GM13977 (cell line): ENCODE measurements at places on chromosomes 6 and 20.

GRCh38 chr6:33857093-33857931 is 53.5 kb upstream of the MLN start:
- no peak for DNase-seq

DNA sequence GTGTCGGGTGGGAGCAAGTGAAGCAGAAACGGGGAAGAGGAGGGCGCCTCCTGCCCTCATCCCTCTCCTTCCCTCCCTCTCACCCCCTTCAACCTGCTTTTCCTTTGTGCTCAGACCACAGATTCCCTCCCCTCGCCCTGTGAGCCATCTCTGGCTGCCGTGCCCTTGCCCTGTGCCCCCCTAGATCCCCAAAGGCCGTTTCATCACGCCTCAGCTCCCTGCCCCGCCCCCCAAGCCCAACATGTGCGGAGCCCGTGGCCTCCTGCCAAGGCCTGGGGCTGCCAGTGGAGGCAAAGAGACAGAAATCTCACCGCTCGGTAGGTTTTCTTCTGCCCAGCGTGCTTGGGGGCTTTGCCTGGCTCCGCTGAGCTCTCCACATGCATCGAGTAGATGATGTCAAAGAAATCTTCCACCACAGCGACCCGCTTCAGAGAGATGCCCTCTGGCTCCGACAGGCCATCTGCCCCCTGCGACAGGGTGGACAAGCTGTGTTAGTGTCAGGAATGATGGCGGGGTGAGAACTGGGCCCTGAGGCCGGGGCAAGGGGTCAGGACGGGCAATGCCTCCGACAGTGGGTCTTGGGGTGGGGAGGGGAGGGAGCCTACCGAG is 57.6 kb downstream of the NOL4L start:
- no peak for DNase-seq

DNA sequence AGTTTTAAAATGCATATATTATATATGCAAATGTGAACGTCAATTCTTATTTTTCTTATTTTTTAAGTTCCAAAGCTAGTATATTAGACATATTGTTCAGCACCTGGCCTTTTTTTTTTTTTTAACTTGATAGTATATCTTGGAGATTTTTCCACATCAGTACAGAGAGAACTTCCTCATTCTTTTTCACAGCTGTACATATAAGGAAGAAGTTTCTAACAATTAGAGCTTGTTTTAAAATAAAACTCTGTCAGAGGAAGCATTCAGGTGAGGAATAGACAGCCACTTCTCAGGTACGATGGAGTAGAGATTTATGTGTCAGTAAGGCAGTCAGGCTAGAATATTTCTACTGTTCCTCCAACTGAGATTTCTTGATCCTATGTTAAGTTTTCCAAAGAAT is 233.1 kb upstream of the SUPT3H start:
- no peak for DNase-seq

DNA sequence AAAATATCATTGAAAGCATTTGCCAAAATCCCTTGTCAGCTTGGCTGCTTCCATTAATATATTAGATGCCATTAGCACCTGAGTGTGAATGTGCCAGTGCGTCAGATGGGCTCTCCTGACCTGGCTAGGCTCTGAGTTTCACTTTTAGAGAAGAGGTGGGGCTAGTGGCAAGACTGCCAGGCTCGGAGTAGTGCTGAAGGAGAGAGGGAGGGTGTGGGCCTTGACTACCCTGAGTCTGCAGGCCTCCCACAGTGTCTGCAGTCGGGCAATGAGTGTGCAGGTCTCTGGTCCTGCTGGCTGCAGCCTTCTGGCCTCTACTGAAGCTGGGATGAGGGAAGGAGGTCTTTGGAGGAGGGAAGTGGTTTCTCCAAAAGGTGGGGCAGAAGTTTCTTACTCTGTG is 34.6 kb upstream of the PNPLA1 start:
- no peak for DNase-seq

DNA sequence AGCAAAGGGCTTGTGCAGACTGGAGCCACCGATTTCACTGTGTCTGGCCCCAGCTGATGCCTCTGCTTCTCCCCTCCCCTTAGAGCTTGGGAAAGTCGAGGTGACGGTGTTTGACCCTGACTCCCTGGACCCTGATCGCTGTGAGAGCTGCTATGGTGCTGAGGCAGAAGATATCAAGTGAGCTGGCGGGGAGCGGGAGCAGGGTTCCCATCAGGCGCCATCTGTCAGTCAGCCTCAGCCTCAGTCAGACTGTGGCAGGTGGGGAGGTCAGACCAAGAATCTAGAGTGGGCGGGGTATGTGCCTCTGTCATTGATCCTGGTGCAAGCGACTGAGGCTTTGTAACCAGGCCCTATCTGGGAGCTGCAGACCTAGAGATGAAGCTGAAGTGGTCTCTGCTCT is 5.5 kb downstream of the ERGIC3 start:
- no peak for DNase-seq

DNA sequence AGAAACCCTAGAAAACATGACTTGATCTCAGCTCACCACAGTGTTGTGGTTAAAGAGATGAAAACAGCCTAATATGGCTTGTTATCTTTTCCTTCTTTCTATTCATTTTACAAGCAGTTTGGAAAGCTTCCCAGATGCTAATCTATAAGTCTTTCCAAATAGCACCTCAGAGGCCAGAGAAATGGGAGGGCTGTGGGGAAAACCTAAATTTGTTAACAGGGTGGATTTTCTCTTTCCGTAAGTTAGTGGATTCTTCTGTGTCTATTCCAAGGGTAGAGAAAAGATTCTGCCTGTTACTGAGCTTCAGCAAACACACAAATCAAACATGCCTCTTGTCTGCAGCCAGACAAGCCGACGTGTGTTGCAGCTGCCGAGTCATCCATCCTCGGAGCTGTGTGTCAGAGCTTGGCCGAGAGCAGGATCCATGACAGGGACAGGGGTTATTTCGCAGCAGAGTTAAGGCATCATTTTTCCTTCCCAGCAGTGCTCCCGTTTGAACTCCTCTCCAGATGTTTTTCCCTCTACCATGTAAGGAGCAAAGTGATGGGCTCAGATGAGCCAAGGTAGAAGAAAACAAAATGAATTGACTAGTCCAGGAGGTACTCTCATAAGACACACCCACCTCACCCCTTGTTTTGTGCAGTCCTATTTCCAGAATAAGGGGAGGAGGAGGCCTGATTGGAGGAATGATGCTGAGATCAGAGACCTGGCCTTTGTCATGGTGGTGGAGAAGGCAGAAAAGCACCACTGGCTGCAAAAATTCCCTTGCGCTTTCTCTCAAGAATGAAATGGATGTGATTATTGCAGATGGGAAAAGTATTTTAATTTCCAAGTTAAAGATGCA is 560.0 kb downstream of the C6orf118 start:
- no peak for DNase-seq

DNA sequence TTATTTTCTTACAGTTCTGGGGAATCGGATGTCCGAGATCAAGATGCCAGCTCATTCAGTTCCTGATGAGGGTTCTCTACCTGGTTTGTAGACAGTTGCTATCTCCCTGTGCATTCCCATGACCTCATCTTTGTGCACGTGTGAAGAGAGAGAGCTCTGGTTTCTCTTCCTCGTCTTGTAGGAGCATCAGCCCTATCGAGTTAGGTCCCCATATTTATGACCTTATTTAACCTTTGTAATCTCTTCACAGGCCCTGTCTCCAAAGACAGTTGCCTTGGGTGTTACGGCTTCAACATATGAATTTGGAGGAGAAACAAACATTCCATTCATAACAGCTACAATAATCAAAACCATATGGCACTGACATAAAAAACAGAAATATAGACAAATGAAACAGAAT is 455.3 kb downstream of the HACE1 start:
- no peak for DNase-seq

DNA sequence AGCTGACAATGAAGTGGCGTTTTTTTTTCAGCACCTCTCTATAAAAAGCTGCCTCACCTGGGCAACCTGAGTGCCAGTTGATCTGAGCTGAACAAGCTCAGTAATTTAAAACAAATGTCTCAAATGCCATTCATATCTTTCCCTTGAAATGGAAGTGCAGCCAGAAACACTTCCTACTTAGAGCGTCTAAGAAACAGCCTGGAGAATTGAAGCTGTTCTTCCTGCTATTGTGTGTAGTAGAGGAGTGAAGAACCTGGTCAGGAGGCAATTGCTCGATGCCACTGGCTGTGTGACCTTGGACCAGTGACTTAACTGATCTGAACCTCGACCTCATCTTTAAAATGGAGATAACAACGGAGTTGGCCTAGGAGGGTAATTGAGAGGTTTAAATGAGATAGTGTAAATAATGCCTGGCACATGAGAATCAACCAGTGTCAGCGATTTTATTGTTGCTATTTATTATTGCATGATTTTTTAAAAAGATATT is 95.4 kb upstream of the FOXQ1 start:
- no peak for DNase-seq

DNA sequence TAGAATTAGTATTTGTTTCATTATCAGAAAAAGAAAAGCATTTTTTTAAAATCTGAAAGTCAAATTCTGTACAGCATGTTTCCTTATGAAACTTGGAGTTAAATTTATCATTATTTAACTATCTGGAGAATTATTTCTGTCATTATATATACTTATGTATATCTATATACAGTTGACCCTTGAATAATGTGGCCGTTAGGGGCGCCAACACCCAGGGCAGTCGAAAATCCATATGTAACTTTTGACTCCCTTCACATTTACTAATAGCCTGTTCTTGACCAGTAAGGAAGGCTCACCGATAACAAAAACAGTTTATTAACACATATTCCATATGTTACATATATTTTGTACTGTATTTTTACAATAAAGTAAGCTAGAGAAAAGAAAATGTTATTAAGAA is 341.2 kb downstream of the ADGRB3 start:
- no peak for DNase-seq

GRCh38 chr6:166910601-166911000 is 45.7 kb downstream of the RNASET2 start:
- DNase-seq = no peak

DNA sequence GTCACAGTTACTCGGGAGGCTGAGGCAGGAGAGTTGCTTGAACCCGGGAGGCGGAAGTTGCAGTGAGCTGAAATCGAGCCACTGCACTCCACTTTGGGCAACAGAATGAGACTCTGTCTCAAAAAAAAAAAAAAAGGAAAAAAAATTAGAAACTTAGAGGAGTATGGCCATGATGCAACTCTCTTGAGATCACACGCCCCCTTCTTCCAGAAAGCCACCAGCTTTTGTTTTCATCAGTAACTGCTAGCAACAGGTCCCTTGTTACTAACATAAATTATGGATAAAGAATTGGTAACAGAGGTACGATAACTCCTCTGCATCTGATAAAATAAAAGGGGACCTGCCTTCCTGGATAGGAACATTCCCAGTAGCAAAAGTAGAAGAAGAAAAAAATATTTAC is 308.2 kb downstream of the CD83 start:
- DNase-seq = no peak

- DNase-seq = no peak
These were observed 141.8 kb upstream of the TENT5A start for GRCh38 chr6:81894306-81894705.

- no peak for DNase-seq
These were observed 64.4 kb downstream of the TRERF1 start for GRCh38 chr6:42387336-42387735.

DNA sequence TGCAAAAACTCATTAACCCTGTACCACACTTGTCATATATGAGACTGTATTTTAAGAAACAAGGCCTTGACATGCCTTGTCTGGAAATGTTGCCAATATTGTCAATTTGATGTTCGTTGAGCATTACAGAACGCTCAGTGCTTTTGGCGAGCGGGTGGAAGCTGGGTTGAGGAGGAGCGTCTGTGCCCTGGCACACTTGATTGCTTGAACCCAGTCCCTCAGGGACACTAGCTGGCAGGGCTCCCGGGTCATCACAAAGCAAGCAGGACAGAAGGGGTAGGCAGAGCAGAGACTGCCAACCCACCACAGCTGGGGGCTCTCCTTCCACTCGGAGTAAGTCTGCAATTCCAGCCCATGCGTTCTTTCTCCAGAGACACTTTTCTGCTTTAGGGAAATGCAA is 286.3 kb downstream of the KHDC1L start:
- DNase-seq = no peak

DNA sequence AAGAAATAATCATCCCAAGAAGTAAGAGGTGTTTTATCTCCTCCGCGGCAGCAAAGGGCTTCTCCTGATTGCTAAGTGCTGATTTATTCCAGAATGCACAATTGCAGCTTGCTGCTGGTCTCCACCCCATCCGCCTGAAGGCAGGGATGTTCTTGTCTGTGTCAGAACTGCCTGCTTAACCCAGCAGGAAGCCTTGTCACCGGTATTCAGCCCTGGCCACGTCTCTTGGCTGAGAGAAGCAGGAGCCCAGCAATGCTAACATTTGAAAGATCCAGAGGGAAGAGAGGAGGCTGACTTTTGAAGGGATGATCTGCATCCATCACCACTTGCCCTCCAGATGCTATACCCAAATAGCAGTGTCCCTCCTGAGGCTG is 4.2 kb downstream of the SCML4 start:
- DNase-seq = no peak

DNA sequence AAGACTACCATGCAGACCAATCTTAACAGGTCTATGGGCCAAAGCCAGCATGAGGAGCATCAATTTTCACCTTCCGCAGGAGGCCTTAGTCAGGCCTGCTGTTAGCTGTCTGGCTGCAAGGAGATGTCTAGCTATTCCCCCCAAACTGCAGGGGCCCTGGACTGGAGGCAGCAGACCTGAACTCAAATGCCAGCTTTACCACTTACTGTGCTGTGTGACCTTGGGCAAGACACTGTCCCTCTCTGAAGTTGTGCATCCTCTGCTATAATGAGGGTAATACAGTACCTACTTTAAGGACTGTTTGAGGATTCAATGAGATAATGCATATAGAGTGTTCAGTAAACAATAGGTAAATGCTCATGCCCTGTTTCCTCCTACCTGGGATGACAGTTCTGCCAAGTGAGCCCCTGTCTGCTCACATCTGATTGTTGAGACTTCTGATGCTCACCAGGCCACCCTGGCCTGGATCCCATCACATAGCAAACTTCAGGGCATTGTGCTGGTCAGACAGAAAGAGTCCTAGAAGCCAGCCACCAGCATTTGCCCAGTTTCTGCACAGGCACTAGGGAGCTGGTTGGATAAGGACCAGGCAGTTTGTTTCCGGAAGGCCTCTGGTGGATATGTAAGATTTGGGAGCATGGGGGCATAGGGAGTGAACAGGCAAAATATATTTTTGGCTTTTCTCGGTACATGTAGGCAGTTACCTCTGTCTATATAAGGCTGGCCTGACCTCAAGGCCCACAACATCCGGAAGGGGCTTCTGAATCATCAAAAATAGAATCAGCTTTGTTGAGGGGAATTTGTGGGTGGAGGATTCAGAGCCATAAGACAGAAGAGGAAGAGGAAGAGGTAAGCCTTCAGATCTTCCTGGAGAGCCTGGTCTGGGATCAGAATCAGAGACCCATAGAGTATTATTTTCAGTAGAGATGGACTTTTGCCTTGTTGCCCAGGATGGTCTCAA is 2.3 kb upstream of the OCSTAMP start:
- DNase-seq = peak; percentile 72

DNA sequence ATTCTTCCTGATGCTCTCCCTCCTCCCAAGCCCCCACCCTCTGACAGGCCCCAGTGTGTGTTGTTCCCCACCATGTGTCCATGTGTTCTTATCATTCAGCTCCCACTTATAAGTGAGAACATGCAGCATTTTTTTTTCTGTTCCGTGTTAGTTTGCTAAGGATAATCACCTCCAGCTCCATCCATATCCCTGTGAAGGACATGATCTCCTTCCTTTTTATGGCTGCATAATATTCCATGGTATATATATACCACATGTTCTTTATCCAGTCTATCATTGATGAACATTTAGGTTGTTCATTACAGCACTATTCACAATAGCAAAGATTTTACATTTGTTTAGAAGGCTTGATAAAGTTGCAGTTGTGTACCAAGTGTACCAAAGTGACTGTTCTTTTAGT is 57.9 kb downstream of the KCNS1 start:
- no peak for DNase-seq

- DNase-seq = no peak
These were observed 23.2 kb upstream of the RIN2 start for GRCh38 chr20:19734811-19735210.

GRCh38 chr6:29925321-29925720 is 17.0 kb upstream of the HLA-A start:
- DNase-seq = no peak
